ENCODE measurements at places on chromosomes 2 and 18.
A peak's percentile ranks its signal among the peaks of the same experiment; 100 is the strongest.

DNA sequence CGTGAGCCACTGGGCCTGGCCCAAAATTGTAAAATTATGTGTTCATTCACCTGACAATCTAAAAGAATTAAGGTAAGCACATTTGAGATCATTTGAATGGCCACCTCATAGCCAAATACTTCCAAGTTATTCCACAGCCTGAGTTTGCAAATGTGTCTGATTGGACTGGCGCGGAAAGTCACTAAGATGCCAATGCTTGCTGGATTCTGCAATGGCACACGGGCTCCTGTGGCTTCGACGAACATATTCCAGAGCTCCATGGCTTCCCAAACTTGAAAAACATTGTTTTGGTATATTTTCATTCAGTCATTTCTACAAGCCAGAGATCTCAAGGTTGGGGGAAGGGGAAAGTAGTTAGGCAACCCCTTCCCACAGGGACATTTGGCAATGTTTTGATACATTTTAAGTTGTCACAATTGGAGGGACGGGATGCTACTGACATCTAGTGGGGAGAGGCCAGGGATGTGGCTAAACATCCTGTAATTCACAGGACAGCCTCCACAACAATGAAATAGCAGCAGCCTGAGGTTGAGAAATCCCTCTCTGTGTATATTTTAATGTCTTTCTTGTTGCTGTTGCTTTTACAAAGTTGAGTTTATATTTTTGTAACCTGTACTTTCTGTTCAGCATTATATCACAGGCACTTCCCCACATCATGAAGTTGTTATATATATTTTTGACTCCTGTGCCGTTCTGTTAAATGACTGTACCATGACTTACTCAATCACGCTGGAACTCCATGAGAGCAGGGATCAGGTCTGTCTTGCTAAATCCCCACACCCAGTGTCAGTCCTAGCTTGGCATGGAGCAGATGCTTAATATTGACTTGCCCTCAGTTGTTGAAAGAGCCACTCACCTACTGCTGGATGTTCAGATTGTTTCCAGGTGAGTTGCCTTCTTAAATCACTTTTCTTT lies 56.9 kb downstream of the COL4A4 start:
- DNase-seq = peak; percentile 84

GRCh38 chr18:7728297-7728696 lies 161.2 kb downstream of the PTPRM start:
- no peak for DNase-seq

DNA sequence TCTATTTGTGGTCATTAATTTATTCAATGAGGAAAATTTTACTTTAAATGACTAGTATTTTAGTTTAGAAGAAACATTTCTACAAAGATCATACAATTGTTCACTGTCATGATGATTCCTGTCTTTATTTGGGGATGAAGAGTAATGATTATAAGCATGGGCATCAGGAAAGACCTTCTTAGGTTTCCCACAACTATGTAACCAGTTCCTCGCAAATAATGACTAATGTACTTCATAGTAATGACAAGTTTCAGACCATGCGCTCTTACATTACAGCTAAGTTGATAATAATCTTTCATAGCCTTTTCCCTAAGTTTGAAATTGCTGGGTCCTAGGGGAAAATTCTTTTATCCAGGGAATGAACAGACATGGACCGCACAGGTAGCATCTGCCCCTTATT lies 90.5 kb downstream of the MYO5B start:
- DNase-seq = no peak

GRCh38 chr18:21604671-21605070 lies 4.2 kb upstream of the ESCO1 start:
- no peak for DNase-seq

GRCh38 chr18:23992089-23992940 lies 22.2 kb upstream of the TTC39C start:
- no peak for DNase-seq

- no peak for DNase-seq
These were observed 441.8 kb downstream of the SETBP1 start for GRCh38 chr18:45122506-45122905.

DNA sequence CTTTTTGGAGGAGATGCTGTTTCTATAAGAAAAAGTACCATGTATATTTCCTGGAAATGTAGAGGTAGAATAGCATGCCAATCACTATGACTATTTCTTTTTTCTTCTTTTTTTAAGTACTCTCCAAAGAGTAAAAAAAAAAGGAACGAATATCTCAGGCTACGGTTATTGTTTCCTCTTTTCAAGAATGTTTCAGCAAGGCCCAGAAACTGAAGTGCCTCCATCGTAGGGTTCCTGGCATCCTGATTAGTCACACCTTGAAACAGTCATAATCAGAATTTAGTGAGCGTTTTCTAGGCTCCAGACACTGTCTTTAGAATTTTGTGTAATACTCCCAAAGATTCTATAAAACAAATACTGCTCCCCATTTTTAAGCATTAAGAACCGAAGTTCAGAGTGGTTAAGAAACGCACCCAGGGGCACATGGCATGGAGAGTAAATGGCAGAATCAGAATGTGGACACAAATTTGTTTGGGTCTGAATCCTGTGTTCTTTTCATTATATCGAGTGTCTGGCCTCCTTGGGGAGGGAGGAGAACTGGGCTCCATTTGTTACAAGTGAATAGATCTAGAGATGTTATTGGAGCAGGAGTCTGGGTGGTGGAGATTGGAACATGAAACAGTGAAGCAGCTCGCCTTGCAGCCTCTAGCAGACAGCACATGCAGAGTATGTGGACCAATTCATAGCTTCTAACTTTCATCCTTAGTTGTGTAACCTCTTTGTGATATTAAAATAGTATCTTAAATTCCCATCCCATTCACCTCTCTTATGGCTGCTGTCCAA lies 26.7 kb downstream of the ZEB2 start:
- DNase-seq = no peak

GRCh38 chr18:58525928-58526424 lies 102.9 kb downstream of the ALPK2 start:
- no peak for DNase-seq

- no peak for DNase-seq
These were observed 340.8 kb downstream of the CMPK2 start for GRCh38 chr2:6524691-6525474.

DNA sequence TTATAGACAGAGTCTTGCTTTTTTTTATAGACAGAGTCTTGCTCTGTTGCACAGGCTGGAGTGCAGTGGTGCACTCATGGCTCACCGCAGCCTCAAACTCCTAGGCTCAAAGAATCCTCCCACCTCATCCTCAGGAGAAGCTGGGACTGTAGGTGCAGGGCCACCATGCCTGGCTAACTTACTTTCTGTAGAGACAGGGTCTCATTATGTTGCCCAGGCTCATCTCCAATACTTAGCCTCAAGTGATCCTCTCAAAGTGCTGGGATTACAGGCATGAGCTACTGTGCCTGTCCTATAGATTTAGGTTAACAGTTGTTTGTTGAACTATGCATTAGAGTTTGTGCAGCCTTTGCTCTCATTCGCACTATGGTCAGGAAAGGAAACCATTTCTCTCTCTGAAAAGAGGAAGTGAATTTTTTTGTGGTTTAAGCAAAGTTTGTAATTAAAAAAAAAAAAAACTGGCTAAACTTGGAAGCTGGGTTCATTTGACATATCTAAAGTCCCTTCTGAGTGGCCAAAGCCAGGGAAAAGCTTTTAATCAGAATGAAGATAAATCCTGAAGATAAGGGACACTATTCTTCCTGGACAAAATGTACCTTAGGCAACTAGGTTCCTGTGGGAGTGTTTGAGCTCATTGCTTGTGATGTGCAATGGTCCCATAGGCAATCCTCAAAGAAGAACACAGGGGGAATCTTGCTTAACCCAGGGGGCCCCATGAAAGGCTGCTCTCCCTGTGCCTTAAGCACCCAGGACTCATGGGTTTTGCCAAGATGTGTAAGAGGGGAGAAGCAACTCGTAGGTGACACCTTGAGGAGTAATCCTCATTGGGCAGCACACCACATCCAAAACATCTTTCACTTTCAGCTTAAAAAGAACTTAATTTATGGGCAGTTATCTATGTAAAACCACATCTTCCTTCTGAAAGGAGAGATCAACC lies 201.7 kb downstream of the MREG start:
- peak; percentile 20 for DNase-seq

GRCh38 chr2:41194230-41194629 lies 742.3 kb upstream of the SLC8A1 start:
- DNase-seq = peak; percentile 8

GRCh38 chr2:121266543-121267106 lies 18.4 kb downstream of the TFCP2L1 start:
- DNase-seq = no peak

GRCh38 chr2:121888189-121888557 lies 132.7 kb downstream of the TSN start:
- DNase-seq = peak; percentile 8

- no peak for DNase-seq
These were observed 59.3 kb downstream of the EMILIN2 start for GRCh38 chr18:2905854-2906703.

GRCh38 chr2:100548771-100549170 lies 14.0 kb upstream of the PDCL3 start:
- no peak for DNase-seq

DNA sequence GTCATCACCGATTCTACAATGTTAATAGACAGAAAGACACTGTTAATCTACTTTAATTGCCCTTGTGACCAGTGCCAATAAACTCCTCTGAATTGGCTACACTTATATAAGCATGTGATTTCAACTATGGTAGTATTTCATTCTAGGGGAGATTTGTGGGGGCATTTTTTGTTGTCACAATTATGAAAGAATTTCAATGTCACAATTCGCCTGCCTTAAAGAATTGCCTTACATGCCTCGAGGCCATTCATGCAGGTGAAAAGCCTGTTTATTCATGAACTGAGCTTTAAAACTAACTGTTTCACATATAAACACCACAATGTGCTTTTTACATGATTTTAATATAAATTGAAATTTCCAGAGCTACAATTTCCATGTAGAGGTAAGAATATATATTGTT lies 162.8 kb downstream of the GCA start:
- DNase-seq = no peak

DNA sequence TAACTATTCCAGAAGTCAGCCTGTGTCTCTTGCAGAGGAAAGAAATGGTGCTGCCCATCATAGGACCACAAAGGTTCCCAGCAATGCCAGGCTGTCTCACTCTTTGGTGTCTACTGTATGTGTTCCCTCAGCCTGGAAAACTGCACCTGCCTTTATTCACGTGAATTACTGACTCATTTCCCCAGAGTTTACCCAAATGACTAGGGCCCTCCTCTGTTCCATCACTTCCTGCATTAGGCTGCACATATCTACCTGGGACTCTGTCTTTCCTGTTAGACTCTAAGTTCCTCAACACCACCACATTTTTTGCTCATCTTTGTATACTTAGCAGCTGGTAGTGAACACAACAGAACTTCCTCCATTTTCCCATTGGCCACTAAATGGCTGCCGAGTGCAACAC lies 188.3 kb downstream of the FHOD3 start:
- no peak for DNase-seq

DNA sequence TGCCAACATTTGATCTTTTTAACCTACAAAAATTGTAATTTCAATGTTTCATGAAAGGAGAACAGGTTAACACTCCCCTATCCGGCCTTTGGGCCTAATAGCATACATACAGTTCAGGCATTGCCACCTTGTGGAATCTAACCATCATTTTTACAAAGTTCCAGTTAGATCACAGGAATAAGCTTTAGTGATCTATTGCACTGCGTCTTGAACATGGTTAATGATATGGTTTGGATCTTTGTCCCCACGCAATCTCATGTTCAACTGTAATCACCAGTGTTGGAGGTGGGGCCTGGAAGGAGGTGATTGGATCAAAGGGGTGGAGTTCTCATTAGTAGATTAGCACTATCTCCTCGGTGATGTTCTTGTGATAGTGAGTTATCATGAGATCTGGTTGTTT lies 58.2 kb upstream of the NEUROD1 start:
- no peak for DNase-seq

DNA sequence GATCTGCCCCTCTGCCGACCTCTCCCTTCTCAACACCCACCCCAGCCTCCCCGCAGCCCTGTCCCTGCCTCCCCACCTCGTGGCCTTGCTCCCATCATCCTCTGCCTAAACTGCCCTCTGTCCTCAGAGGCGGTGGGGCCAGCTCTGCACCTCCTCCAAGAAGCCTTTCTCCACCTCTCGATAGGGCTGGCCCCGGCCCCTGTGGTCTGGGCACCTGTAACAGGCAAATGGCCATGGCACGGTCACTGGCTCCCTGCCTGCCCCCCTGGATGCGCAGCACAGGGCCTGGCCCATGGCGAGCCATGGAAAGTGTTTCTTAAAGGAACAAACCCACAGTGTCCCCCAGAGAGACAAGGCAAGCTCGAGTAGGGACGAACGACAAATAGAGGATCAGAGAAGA lies 42.0 kb downstream of the MYO7B start:
- no peak for DNase-seq

DNA sequence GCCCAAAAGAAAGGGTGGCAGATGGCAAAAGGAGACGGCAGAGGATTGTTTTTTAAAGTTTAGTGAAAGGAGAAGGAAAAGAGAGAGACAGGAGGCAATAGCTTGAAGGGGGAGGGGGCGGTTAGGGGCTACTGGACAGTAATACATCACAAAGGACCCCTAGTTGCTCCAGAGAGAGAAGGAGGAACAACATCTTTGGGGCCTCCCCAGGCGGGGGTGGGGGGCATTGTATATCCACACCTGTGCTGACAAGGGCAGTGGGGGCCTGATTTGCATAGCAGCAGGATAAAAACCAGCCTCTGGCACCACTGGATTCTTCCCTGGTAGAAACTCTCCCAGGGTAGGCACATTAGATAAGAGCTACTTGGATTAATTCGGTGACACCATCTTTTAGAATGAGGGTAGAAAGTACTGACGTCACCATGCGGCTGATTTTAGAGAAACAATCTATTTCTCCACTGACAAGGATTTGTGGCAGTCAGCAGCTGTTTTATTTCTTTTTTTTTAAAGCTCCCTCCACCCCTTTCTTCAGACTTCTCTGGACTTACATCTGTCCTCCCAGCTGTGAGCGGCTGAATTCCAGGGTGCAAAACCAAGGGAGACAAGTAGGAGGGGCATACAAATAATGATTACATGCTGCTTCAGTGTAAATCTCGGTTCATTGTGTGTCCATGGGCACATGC lies 199.8 kb upstream of the NRP2 start:
- no peak for DNase-seq

- DNase-seq = no peak
These were observed at the start of gene ATP6V1C2 for GRCh38 chr2:10721396-10722251. Gene ATP6V1C2, plus strand, starts transcription at chr2:10721630. Its CDS starts 1,220 bp downstream, at chr2:10722850.

GRCh38 chr18:27674411-27674810 lies 489.3 kb upstream of the CHST9 start:
- DNase-seq = no peak

GRCh38 chr2:236085647-236086046 lies 82.5 kb downstream of the GBX2 start:
- DNase-seq = no peak

- DNase-seq = no peak
These were observed 60.1 kb upstream of the PAX3 start for GRCh38 chr2:222358876-222359275.

GRCh38 chr18:2923464-2923863 lies 76.7 kb downstream of the EMILIN2 start:
- peak; percentile 14 for DNase-seq

- DNase-seq = no peak
These were observed 850.4 kb upstream of the SALL3 start for GRCh38 chr18:78129260-78129659.

DNA sequence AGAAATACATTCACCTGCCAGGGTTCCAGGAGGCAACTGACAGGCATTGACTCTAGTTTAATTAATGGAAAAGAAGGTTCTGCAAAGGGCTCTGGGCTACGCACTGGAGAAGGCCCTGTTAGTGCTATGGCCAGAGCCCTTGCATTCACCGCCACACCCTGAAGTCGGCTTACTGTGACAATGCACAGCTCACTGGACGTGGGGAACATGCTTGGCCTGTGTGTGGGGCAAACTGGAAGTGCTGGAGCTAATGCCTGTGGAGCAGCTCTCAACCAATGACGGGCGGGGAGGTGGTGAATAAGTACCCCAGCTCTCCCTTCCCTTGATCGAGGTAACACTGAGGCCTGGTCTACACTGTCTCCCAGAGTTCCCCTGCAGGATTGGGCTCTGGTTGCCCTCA lies 209.8 kb downstream of the HAUS1 start:
- no peak for DNase-seq

Measured in cardiac muscle cell (in vitro differentiated cells and primary cell).